ENCODE measurements at places on chromosomes 3 and 15.

DNA sequence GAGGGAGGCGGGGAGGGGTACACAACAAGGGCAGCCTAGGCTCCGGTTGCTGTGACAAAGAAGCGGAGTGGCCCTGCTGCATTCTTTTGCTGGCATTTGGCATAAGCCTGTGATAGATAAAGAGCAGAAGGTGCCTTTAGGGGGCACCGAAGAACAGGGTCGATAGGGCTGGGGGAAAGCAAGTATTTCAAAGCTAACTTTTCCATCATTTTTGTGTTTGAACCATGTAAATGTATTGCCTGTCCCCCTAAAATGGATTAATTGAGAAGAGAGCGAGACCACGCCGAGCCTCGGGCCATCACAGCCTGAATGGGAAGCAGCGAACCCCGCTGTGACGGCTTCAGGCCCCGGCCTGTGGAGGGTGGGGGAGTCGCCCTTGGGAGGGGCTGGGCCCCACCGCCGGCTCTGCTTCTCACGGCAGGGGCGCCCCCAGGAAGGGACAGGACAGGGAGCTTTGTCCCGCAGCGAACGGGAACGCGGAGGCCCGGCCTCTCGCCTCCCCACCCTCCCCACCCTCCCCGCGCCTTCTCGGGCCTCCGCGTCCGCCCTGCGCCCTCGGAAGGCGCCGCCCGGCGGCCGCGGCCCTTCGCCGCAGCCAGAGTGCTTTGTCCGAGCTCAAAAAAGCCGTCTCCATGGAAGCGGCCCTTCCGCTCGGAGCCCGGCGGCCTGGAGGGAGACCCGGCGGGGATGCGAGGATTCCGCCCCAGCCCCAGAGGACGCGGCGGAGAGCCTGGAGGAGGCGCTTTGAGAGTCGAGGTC, 32.4 kb upstream of the ALDH1L1 start:
- no peak for DNase-seq

DNA sequence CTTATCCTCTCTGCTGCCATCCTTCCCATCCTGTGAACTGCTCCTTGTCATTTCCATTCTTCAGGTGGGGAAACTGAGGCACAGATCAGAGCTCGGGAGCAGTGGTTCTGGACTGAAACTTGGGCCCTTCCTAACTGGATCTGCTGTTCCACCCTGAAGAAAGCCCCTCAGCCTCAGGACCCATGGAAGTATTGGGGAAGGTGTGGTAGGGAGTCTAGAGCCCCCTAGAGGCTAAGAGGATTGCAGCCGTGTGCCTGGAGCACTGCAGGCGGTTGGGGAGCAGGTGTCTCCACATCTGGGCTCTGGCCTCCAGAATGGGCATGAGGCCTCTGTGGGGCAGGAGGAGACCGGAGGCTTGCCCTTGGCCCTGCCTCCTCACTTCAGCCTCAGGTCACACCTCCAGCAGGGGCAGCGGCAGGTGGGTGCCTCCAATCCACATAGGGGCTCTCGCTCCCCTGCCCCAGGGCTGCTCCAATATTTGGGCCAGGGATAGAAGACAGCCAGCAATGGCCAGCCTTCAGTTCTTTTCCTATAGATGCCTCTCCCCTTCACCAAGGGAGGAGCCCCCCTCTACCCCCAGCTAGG, 28.1 kb downstream of the DNAJB8 start:
- no peak for DNase-seq

DNA sequence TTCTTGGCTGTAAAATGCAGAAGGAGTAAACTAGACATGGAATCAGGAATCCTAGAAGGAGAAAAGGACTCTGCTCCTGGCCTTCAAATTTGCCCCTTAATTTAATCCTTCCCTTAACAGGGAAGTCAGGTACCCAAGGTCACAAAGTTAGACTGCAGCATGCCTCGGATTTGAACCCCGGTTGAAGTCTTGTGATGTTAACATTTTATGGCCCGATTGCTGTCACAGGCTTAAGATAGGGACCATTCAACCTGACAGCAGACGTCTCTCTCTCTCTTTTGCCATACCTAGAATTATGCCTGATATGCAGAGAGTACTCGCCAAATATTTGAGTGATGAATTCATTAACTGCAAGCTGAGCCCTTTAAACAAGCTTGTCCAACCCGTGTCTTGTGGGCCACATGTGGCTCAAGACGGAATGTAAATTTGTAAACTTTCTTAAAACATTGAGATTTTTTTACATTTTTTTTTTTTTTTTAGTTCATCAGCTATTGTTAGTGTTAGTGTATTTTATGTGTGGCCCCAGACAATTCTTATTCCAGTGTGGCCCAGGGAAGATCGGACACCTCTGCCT, 217.2 kb downstream of the THSD4 start:
- no peak for DNase-seq

- DNase-seq: no peak
Observed at GRCh38 chr3:71031914-71032521, 551.5 kb downstream of the FOXP1 start.

Measured in stimulated activated CD4-positive, alpha-beta T cell treated with anti-CD3 and anti-CD28 coated beads, Interleukin-1b, Interleukin-23, amount 100 ng/mL, for 1 hour (primary cell).